NB4 (cell line): ENCODE measurements at places on chromosomes 2 and 18.

DNA sequence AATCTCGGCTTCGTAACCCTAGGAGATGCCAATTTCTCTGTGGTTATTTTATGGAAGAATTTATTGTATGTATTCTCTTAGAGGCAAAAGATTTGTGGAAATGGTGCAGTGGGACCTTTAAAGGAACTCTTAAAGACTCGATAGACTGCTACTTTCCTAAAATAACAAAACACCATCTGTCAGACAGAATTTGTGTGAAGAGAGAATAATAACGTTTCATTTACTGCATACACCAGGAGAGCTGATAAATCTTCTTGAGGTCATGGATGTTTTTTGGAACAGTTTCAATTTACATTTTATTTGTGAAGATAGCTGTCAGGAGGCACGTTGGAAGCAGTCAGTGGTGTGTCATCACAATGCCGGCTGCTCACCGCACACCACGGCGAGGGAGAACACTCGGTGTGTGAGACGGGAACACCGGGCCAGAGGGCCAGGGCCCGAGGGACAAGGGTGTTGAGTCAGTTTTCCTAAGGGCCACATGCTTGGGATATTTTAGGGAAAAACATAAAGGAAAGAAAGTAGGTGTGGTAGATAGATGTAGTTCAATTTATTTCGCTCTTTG lies 1681.0 kb upstream of the DDX18 start:
- DNase-seq = no peak

- no peak for DNase-seq
Measured at GRCh38 chr18:22926454-22926853, 6.7 kb upstream of the RBBP8 start.

DNA sequence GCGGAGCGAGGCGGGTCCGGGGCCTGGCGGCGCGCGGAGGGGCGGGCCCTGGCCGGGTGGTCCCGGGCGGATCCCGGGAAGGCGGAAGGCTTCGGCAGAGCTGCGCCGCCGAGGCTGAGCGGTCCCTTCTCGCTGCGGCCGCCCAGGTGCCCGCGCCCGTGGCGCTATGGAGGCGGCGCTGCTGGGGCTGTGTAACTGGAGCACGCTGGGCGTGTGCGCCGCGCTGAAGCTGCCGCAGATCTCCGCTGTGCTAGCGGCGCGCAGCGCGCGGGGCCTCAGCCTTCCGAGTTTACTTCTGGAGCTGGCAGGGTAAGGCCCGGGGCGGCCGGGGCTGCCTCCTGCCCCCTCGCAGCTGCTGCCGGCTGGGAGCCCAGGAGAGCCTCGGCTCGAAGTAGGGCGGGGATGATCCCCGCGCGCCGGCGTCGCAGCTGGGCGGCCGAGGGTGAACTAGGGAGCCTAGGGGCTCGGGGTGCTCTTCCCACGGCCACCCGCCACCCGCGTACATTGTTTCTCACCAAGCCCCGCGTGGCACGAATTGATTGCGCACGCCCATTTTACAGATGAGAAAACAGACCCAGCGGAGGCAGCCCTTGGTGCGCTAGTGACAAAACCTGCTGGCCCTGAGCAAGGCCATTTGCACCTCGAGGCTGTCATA lies at the start of gene SLC66A3:
SLC66A3 (plus strand) TSS at position 87 of the 655 bp plus-strand sequence; CDS start at position 167, 80 bp downstream.
- DNase-seq = peak; percentile 94

- DNase-seq = no peak
Measured at GRCh38 chr2:182852090-182852489, 14.3 kb downstream of the FRZB start.

- DNase-seq = peak; percentile 61
Measured at GRCh38 chr18:58044370-58045241, 580 bp downstream of the NEDD4L start.

GRCh38 chr2:16643099-16643498 lies 22.5 kb downstream of the CYRIA start:
- DNase-seq = no peak

DNA sequence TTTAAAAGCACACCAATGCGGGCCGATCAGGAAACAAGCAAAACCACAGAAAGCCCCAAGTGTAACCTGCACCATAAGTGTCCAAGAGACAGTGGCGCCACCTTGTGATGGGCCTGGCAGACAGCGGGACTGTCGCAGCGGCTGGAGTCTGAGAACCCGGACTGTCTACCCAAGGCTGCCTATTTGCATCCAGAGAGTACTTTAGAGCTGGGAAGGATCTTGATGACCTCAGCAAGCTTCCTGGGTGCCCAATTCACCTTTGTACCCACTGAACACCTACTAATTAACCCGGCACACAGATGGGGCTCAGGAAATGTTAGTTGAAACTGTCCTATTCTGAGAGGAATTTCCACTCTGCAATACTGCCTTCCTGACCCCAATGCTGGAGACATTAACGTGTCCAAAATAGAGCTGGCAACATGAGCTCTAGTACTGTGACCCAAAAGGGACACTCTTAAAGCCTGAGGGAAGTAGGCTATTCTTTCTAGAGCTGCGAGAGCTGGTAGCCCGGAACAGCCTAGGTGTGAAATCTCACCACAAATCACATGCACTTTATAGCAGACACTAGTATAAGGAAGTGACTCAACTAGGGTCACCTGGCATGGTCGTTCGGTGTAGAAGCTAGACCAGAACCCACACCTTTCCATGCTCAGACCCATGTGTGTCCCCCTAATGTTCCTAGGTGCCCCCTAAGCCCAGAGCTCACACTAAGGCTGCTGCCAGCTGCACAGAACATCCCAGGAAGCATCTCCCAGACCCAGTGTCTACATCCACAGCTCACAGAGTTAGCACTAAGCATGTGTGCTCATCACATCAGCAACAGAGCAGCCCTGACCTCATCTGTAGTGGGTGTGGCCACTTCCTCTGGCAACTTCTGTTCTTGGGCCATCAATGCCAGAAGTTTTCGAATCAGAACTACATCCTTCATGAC lies 25.4 kb downstream of the POLR1A start:
- peak; percentile 83 for DNase-seq

DNA sequence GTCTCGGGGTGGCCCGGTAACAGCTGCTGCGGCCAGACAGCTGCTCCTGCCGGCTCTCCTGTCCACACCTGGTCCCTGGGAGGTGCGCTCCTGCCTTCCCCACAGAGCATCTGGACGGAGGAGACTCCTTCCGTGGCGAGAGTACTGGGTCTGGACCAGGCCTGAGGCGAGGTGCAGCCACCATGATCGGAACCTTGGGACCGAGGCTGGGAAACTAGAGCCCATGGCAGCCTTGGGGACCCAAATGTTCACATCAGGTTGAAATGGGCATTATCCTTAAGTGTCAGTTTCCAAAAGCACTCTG lies 628 bp downstream of the GIGYF2 start:
- DNase-seq = no peak

DNA sequence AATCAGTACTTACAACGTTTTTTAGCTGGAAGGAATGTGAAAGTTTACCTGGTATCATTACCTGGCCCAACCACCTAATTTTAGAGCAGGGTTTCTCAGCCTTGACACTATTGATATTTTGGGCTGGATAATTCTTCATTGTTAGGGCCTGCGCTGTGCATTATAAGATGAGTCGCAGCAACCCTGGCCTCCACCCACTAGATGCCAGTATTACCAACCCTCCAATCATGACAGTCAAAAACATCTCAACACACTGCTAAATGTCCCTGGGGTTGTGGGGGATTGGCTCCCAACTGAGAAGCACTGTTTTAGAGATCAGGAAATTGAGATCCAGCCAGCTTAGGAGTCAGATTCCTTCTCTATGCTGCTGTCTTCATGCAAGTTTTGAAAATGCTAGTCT lies 265.3 kb upstream of the TCF4 start:
- no peak for DNase-seq

- peak; percentile 83 for DNase-seq
Measured at GRCh38 chr2:149330127-149331022, at the start of gene LYPD6. Gene LYPD6, plus strand, starts transcription at chr2:149330587. Its CDS starts 107,122 bp downstream, at chr2:149437709.
